ENCODE measurements at places on chromosomes 3 and 15.
A peak's percentile ranks its signal among the peaks of the same experiment; 100 is the strongest.

DNA sequence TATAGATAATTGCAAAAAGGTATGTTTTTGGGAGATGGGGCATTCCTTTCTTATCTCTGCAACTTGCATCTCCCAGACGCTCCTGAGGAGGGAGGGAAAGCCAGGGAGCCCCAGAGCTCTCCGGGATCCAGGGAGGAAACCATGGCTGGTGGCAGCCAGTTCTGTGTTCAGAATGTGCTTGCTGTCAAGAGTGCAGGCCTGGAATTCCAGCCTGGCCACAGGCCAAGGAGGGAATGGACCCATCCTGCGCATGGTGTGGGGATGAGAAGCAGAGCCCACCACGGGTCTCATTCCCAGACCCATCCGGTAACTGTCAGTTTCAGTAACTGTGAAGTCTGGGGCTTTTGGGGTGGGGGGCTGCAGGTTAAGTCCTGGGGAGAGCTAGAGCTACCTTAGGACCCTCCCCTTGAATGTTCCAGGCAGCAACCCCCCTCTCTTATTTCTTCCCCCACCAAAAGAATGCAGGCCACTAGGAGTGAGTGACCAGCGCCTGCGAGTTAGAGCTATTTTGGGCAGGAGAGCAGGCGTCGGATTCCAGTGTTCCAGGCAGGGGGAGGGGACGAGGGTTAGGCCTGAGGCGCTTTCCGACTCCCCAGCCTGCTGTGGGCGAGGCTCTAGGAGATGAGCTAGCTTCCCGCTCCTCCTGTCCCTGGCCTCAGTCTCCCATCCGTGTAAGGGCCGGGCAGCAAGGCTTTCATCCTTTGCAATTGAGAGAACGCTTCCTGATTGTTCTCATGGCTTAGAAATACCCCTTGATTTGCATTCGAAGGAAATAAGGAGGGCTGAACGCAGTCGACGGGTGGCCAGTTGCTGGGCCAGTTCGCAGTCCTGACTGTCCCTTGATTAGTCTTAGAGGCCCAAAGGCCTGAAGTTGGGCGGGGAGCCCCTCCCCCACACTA lies 781 bp upstream of the DAG1 start:
- peaks cover 30% of the 10 kb centered on the region for H3K4me1 ChIP-seq
- H3K36me3 ChIP-seq, result peaks cover 20% of the 10 kb centered on the region
- H3K4me3 ChIP-seq, result peak overlapping the region; percentile 86
- H3K27ac ChIP-seq, result peak overlapping the region; percentile 98

- no peaks in the 10 kb centered on the region for H3K36me3 ChIP-seq
- H3K4me3 ChIP-seq, result no peak overlapping the region
- H3K27ac ChIP-seq, result no peak overlapping the region
- H3K4me1 ChIP-seq, result no peaks in the 10 kb centered on the region
- H3K27me3 ChIP-seq, result peaks cover 10% of the 10 kb centered on the region
Observed at GRCh38 chr15:61668444-61668843, 391.8 kb downstream of the VPS13C start.

- peaks cover 7% of the 10 kb centered on the region for H3K27me3 ChIP-seq
- H3K4me1 ChIP-seq, result peaks cover 9% of the 10 kb centered on the region
- H3K27ac ChIP-seq, result no peak overlapping the region
Observed at GRCh38 chr3:141938011-141938500, 61.6 kb downstream of the ATP1B3 start.

DNA sequence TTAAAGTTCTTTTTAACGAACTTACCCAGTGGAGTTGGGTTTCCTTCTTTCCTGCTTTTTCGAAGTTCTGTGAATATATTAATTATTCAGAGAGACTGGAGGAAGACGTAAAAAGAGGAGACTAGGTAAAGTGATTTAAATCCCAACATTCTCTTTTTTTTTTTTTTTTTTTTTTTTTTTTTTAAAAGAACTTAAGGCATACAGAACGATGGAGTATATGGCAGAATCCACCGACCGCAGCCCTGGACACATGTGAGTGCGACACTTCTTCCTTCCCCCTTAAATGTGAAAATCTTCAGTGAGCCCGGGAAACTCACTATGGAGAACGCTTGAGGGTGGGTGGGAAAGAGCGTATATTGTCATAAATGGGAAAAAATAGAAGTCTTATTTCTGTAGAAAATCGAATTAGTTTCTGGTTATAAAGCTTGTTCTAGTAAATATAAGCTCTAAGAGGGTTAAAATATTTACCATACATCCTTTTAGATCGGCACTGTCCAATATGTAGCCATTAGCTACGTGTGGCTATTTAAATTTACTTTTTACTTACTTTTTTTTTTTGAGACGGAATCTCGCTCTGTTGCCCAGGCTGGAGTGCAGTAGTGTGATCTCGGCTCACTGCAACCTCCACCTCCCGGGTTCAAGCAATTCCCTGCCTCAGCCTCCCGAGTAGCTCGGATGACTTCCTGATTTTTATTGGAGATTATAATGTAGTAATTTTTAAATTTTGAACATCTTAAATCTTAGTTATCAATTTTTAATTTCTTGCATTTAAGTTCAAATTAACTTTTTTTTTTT lies 892 bp downstream of the NMD3 start:
- DNase-seq, result peak; percentile 10
- H3K27ac ChIP-seq, result peak overlapping the region; percentile 59
- peak overlapping the region; percentile 94 for H3K4me3 ChIP-seq
- no peaks in the 10 kb centered on the region for H3K27me3 ChIP-seq
- peaks cover 30% of the 10 kb centered on the region for H3K4me1 ChIP-seq

GRCh38 chr3:2130726-2131125 lies 32.1 kb downstream of the CNTN4 start:
- H3K4me3 ChIP-seq, result no peak overlapping the region
- H3K27ac ChIP-seq, result no peak overlapping the region
- H3K36me3 ChIP-seq, result no peaks in the 10 kb centered on the region
- no peak for DNase-seq

DNA sequence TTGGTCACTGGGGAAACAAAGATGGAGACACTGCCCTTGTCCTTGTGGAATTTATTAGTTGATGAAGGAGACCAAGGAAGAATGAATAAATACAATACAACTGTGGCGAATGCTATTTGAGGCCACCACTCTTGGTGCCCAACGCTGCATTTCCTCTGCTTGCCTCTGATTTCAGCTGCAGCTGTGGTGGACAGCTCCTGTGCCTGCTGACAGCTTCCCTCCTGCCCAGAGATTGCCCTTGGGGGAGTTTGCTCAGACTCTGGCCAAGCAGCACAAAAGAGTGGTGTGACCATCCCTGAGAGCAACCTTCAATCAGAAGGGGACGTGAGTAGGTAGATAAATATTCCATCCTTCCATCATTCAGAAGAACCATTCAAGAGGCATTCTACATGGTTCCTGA lies 64.6 kb upstream of the FHIT start:
- H3K27ac ChIP-seq, result no peak overlapping the region
- no peak overlapping the region for H3K4me3 ChIP-seq

DNA sequence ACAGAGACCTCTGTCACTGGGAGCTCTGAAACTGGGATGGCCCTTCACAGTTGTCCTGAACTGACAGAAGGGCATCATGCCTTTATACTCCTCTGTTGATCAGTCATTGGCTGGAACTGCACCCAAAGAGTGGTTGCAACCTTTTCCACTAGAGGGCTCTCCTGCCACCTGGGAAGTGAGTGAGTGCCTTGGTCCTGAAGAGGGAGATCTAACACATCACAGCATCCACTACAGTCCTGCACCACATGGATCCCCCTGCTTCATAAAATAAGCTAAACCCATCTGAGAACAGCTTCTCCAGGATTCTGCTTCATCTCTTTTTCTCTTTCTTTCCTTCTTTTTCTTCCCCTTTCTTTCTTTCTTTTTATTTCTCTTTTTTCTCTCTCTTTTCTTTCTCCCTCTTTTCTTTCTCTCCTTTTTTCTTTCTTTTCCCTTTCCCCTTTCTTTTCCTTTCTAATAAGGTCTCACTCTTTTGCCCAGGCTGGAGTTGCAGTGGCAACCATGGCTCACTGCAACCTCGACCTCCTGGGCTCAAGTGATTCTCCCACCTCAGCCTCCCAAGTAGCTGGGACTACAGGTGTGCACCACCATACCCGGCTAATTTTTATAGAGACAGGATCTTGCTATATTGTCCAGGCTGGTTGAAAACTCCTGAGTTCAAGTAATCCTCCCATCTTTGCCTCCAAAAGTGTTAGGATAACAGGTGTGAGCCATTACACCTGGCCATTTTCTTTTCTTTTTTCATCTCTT lies 42.8 kb upstream of the RAF1 start:
- H3K27me3 ChIP-seq, result peaks cover 16% of the 10 kb centered on the region
- no peak overlapping the region for H3K27ac ChIP-seq
- peaks cover 14% of the 10 kb centered on the region for H3K4me1 ChIP-seq
- H3K4me3 ChIP-seq, result no peak overlapping the region
- no peaks in the 10 kb centered on the region for H3K36me3 ChIP-seq

- H3K27me3 ChIP-seq, result peaks cover 12% of the 10 kb centered on the region
- H3K27ac ChIP-seq, result no peak overlapping the region
- no peak for DNase-seq
- H3K4me1 ChIP-seq, result peaks cover 5% of the 10 kb centered on the region
- H3K4me3 ChIP-seq, result no peak overlapping the region
- H3K36me3 ChIP-seq, result peaks cover 6% of the 10 kb centered on the region
Observed at GRCh38 chr3:14494973-14495300, 45.2 kb downstream of the GRIP2 start.

GRCh38 chr15:39397883-39398282 lies 183.0 kb upstream of the THBS1 start:
- no peaks in the 10 kb centered on the region for H3K36me3 ChIP-seq
- H3K27me3 ChIP-seq, result no peaks in the 10 kb centered on the region
- no peak overlapping the region for H3K4me3 ChIP-seq
- DNase-seq, result no peak

DNA sequence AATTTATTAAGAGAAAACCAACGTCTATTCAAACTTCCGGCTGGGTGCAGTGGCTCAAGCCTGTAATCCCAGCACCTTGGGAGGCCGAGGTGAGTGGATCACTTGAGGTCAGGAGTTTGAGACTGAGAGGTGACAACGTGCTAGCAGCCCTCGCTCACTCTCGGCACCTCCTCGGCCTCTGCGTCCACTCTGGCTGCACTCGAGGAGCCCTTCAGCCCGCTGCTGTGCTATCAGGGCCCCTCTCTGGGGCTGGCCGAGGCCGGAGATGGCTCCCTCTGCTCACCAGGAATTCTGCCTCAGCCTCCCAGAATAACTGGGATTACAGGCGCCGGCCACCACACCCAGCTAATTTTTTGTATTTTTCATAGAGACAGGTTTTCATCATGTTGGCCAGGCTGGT lies 58.7 kb downstream of the USF3 start:
- DNase-seq, result no peak
- no peaks in the 10 kb centered on the region for H3K27me3 ChIP-seq
- H3K4me3 ChIP-seq, result no peak overlapping the region
- H3K36me3 ChIP-seq, result no peaks in the 10 kb centered on the region

DNA sequence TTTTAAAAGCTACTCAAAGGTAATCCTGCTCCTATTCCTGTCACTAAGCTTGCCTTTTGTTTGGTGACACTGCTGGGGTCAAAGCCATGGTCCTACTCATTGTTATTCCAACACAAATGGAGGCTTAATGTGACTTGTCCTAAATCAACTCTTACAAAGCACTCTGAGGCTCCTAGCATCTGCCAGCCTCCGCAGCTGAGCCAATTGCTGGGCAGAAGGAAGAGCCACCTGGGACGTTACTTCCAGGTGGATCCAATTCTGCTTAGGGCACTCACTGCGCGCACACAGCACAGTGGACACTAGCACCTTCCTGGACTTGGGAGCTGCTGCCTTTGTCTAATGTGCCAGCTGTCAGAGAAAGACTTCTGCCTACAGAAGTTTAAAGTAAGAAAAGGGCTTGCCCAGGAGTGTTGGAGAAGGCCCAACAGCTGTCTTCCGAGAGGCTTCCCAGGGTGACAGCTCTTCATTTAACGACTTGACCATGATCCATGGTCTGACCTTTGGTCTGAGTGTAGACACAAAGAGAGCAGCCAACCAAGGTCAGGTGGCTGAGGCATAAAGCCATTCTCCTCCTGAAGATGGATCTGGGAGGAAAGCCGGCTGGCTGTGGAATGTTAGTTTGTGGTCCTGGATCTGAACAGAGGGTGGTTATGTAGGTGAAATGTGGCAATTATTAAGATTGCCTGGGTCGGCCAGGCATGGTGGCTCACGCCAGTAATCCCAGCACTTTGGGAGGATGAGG lies 102.2 kb downstream of the AQP9 start:
- H3K36me3 ChIP-seq, result peaks cover 9% of the 10 kb centered on the region
- DNase-seq, result no peak
- H3K4me1 ChIP-seq, result peaks cover 50% of the 10 kb centered on the region
- no peak overlapping the region for H3K4me3 ChIP-seq
- no peaks in the 10 kb centered on the region for H3K27me3 ChIP-seq
- peak overlapping the region; percentile 62 for H3K27ac ChIP-seq

DNA sequence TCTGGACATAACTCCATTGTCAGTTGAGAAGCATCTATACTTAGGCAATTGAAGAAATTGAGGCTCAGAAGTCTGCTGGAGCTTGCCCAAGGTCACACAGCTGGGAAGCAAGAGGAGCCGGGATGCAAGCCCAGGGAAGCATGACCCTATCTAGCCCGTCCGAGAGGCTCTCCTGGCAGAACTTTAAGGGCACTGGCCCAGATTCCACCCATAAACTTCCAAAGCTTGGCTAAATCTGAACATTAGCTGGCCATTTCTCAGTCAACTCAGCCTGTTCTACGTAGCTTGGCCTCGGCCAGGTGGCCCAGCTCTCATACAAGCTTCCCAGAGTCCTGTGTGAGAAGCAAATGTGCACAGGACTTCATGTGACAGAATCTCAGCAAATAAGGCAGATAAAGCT lies 75.8 kb downstream of the LRIG1 start:
- H3K27ac ChIP-seq, result peak overlapping the region; percentile 94
- H3K4me3 ChIP-seq, result no peak overlapping the region
- DNase-seq, result no peak
- H3K27me3 ChIP-seq, result no peaks in the 10 kb centered on the region

GRCh38 chr3:4753073-4753691 lies 226.1 kb upstream of the BHLHE40 start:
- peak overlapping the region; percentile 36 for H3K27ac ChIP-seq
- H3K27me3 ChIP-seq, result peaks cover 2% of the 10 kb centered on the region
- peaks cover 98% of the 10 kb centered on the region for H3K36me3 ChIP-seq
- no peak overlapping the region for H3K4me3 ChIP-seq

GRCh38 chr3:126208606-126209256 lies 28.3 kb upstream of the ALDH1L1 start:
- no peak overlapping the region for H3K4me3 ChIP-seq
- peaks cover 16% of the 10 kb centered on the region for H3K4me1 ChIP-seq
- no peak for DNase-seq

- no peaks in the 10 kb centered on the region for H3K36me3 ChIP-seq
- no peak for DNase-seq
- H3K4me1 ChIP-seq, result peaks cover 42% of the 10 kb centered on the region
Observed at GRCh38 chr15:74369084-74369745, 1.8 kb upstream of the CYP11A1 start.
